ENCODE measurements at places on chromosomes 4 and X. TPM values are rescaled to one million over a fixed set of nuclear protein-coding genes. Genes with fewer than 3 reads are reported as not detected.

Gene COPS4
- 71.3 TPM for total RNA-seq

Gene SULT1E1
- total RNA-seq: not detected

Gene MAGIX
- total RNA-seq: 0.22 TPM

Gene XKRX
- not detected for total RNA-seq

Gene C4orf51
- total RNA-seq: not detected

Gene LINC00632
- 757 TPM for total RNA-seq

Gene CCNQ
- 25.6 TPM for total RNA-seq
